ENCODE measurements at places on chromosomes 13 and 19.

GRCh38 chr13:41942462-41943094 lies 18.3 kb downstream of the VWA8 start:
- peak; percentile 61 for DNase-seq

DNA sequence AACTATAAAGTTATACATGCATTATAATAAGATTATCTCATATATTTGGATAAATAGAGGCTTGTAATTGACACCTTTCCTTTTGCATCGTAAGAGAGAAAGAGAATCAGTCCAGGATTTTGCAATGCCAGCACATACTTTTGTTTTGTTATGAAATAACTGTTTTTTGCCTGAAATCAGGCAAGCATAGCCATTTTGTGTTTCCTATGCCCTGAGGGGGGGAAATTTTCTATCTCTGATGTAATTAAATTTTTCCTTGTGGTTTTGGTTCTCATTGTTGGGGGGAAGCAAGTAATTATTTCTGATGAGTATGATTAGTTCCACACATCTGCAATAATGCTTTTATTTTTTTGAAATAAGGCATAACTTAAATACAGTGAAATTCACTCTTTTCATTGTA lies 229.4 kb downstream of the NDFIP2 start:
- peak; percentile 20 for DNase-seq

DNA sequence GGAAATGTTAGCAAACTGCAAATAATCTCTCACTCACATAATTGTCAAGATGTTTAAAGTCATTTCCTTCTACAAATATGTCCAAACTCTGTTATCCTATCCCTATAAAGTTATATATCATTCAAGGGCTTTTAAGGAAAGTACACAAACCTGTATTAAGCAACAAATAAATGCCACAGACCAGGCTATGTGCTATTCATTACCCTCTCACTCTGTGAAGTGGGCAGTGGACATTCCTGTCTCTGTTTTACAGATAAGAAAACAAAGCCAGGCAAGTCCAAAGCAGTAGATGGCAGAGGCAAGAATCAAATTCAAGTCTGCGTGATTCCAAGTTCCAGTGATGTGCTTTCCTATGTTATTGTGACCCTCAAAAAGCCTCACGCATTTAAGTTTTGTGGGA lies 140.6 kb downstream of the LHFPL6 start:
- no peak for DNase-seq

DNA sequence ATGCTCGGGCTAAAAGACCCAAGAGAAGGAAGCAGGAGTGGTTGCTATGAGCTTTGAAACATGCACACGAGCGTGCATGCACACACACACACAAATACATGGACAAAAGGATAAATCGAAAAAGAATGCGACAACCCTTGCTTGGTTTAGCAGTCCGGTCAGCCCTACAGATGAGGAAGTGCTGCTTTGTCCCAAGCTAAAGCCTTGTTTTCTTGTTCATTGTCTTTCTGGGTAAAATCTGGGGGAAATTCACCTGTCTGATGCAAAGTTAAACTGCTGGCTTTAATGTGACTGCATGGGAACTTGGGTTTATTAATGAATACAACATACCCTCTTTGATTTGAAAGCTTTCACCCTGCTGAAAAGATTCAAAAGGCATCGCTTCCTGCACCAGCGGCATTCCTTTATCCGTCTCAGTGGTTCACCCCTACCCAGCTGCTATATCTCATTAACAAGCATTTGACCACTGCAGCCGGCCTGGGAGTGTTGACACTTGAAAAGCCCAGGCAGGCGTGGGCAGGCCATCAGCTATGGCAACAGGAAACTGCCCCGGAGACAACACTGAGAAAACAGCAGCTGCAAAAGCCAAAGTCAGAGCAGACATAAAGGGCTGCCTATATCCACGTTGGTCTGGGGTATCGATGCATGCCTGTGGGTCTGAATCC lies 301.7 kb downstream of the NDFIP2 start:
- DNase-seq, result no peak

DNA sequence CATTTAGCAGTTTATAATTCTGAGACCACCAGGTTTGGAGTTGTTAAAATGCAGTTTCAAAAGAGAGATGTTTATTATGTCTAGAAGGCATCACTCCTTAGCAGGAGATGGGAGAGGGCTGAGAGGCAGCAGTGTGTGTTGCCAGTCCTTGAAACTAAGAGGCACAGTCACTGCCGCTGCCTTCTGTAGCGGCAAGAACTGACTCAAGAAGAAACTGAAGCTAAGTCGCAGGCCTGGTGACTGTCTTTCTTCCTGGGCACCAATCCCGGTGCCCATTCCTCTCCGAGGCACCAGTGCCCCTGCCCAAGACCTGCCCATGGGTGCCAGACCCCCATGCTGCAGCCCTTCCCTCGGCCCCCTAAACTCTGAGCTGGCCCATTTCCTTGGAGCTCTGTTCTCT lies 20.1 kb downstream of the N4BP2L1 start:
- DNase-seq, result no peak

GRCh38 chr13:30088312-30088855 lies 219.0 kb downstream of the KATNAL1 start:
- DNase-seq, result no peak

GRCh38 chr19:13640611-13641010 lies 123.7 kb upstream of the MRI1 start:
- DNase-seq, result no peak

DNA sequence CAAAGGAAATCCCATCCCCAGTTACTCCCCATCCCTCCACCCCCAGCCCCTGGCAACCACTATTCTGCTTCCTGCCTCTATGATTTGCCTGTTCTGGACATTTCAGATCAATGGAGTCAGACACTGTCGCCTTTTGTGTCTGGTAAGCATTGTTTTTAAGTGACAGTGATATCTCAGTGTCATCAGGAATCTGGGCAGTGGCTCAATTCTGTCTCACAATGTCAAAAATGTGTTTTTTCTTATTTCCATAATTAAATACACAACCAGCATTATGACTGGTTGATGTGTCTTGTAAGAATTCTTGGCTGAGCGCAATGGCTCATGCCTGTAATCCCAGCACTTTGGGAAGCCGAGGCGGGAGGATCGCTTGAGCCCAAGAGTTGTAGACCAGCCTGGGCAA lies 20.2 kb upstream of the PGLS start:
- no peak for DNase-seq

DNA sequence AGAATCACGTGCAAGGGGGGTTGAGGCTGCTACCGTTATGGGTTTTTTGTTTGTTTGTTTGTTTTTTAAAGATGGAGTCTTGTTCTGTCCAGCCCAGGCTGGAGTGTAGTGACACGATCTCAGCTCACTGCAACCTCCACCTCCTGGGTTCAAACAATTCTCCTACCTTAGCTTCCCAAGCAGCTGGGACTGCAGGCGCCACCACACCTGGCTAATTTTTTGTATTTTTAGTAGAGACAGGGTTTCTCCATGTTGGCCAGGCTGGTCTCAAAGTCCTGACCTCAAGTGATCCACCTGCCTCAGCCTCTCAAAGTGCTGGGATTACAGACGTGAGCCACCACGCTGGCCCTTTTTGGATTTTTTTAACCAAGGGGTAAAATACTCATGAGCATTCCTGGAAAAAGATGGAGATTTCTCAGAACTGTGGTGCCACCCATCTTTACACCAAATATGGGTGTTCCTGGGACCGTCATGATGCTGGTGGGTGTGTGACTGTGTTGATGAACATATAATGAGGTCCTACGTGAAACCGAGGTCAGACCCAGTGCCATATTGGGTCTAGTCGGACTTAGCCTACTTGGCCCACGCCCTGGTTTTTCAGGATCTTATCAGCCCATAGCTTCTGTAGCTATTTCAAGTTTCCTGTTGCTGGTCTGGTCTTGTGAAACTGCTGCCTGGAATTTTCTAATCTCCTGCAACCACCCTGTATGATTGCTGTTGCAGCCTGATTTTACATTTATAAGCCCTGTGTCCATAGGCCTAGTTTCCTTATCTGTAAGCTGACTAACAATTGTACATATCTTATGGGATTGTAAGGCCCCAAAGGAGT lies 6.2 kb downstream of the PPP1R15A start:
- no peak for DNase-seq

- DNase-seq, result no peak
Measured at GRCh38 chr13:50291611-50292010, 276.4 kb downstream of the KCNRG start.

GRCh38 chr13:67306742-67307141 lies 76.6 kb upstream of the PCDH9 start:
- no peak for DNase-seq

DNA sequence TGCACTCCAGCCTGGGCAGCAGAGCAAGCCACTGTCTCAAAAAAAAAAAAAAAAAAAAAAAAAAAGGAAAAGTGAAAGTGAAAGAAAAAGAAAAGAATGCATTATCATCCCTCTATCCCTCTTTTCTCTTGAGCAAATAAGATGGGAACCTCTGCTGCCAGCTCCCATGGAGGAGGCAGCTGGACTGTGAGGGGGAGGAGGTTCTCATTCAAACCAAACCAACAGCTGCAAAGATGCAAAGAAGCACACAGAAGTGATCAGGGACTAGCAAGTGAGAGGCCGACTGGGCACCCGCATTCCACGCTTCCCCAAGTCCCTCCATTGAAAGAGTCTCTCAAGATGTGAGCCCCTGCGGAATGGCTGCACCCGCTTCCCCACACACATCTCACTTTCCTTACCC lies 63.5 kb downstream of the TSHZ3 start:
- peak; percentile 2 for DNase-seq

GRCh38 chr13:59677966-59678814 lies 485.5 kb downstream of the DIAPH3 start:
- DNase-seq, result peak; percentile 40

DNA sequence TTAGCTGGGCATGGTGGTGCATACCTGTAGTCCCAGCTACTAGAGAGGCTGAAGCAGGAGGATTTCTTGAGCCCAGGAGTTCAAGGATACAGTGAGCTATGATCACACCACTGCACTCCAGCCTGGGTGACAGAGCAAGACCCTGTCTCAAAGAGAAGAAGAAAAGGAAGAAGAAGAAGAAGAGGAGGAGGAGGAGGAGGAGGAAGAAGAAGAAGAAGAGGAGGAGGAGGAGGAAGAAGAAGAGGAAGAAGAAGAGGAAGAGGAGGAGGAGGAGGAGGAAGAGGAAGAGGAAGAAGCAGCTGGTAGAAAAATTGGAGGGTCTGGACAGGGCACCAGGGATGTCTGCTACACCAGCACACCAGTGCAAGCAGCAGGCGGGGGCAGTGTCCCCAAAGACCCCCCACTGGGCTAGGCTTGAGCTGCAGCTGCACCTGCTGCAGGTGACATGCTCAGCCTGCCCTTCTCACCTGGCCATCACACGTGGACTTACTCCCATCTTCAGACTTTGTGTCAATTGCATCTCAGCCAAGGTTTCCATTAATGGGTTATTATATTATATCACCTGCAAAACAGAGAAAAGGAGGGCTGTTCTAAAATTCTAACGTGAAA lies 180.9 kb upstream of the ZNF507 start:
- no peak for DNase-seq

DNA sequence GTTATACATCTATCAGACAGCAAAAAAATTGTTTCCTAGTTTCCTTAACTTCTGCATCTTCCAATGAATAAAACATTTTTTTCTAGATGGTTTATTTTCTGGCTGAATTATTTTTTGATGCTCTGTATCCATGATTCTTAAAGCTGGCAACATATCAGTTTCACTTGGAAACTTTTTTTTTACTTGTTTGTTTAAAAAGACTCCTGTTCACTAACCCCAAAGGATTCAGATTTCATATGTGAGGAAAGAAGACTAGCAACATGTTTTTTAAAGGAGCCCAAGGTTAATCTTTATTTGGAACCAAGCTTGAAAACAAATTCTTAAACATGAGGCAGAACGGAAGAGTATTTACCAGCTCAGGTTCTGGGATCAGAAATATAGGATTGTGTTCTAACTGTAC lies 632.3 kb downstream of the SLITRK6 start:
- no peak for DNase-seq

GRCh38 chr13:54004026-54004699 lies 975.5 kb downstream of the OLFM4 start:
- no peak for DNase-seq

- peak; percentile 4 for DNase-seq
Measured at GRCh38 chr13:23159205-23159759, 21.5 kb upstream of the SGCG start.

GRCh38 chr13:92259523-92259922 lies 861.1 kb downstream of the GPC5 start:
- no peak for DNase-seq

DNA sequence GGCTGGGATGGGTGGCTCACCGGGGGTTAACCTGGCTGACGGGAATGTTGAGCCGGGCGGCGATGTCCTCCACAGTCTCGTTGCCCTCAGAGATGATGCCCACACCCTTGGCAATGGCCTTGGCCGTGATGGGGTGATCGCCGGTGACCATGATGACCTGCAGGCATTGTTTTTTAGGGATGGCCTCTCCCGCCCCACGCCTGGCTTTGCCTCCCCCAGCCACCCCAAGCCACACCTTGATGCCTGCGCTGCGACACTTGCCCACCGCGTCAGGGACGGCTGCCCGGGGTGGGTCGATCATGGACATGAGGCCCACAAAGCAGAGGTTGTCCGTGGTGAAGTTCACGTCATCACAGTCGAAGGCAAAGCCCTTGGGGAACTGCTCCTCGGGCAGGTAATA lies 16.1 kb downstream of the ATP1A3 start:
- DNase-seq, result no peak

- DNase-seq, result peak; percentile 99
Measured at GRCh38 chr19:46288896-46289588, 7.8 kb upstream of the HIF3A start.

GRCh38 chr13:112469071-112469745 lies 93.1 kb downstream of the SPACA7 start:
- DNase-seq, result no peak

DNA sequence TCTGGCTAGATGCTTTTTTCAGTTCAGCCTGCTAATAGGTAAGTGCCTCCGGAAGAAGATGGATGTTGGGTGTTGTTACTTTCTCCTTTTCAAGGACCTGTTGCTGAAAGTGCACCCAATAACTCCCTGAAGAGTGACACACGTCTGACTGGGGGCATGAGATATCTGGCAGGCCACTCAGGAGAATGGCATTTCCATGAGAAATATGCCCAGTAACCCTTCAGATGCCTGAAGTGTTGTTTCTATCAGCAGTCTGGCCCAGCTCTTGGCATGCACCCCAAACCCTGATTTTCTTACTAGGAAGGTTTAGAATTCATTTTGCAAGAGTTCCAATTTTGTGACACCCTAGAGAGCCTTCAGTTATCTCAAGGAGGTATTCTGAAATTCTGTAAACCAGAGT lies 71.5 kb downstream of the ARHGAP35 start:
- DNase-seq, result peak; percentile 53

- DNase-seq, result no peak
Measured at GRCh38 chr19:306151-306900, 15.1 kb upstream of the PLPP2 start.

Data from HCEC 1CT (cell line).